Activated CD8-positive, alpha-beta T cell treated with anti-CD3 and anti-CD28 coated beads for 36 hours (primary cell): ENCODE measurements at places on chromosomes 3 and 15. TPM values are rescaled to one million over a fixed set of nuclear protein-coding genes. Genes with fewer than 3 reads are reported as not detected.

- DNase-seq, result no peak
Observed at GRCh38 chr3:187610981-187611511, 59.1 kb downstream of the SST start.

GRCh38 chr3:160564258-160564911 lies 986 bp downstream of the KPNA4 start:
- peak; percentile 10 for DNase-seq

- DNase-seq, result no peak
Observed at GRCh38 chr15:23645371-23646164, 2.1 kb downstream of the MAGEL2 start.

DNA sequence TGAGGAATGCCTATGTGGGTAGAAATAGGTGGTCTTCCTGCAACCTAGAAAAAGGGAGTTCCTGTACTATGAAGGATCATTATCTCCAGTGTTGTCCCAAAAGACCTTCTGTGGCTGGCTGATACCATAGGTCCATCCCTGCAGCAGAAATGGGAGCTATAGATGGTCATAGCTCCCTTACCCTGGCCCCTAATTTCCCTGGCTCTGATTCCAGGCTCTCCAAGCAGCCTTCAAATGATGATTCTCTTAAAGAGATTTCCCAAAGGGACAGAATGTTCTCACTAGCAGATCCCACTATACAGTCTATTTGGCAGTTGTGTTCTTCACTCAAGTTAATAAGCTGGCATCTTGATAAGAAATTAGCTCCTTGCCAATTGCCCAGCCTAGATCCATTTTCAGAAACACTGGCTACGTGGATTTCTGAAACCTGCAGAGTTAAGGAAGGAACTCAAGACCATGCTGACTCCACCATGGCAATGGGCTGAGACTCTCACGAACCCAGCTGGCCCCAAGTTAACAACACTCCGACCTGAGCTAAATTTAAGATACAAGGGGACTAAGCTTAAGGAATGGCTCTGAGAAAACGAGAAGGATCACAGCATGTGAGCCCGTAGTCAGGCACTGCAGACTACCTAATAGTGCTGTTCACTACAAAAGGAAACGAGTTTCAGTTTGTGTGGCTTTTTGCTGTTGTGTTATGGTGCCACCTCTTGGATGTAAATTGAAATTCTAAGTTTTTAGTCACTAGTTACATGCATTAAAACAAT lies 11.4 kb downstream of the C15orf40 start:
- DNase-seq, result peak; percentile 38

The GREM1 gene
- not detected for total RNA-seq

- DNase-seq, result no peak
Observed at GRCh38 chr3:125647318-125648014, 52.2 kb upstream of the OSBPL11 start.

GRCh38 chr3:172513488-172513887 lies 9.7 kb downstream of the TNFSF10 start:
- no peak for DNase-seq

DNA sequence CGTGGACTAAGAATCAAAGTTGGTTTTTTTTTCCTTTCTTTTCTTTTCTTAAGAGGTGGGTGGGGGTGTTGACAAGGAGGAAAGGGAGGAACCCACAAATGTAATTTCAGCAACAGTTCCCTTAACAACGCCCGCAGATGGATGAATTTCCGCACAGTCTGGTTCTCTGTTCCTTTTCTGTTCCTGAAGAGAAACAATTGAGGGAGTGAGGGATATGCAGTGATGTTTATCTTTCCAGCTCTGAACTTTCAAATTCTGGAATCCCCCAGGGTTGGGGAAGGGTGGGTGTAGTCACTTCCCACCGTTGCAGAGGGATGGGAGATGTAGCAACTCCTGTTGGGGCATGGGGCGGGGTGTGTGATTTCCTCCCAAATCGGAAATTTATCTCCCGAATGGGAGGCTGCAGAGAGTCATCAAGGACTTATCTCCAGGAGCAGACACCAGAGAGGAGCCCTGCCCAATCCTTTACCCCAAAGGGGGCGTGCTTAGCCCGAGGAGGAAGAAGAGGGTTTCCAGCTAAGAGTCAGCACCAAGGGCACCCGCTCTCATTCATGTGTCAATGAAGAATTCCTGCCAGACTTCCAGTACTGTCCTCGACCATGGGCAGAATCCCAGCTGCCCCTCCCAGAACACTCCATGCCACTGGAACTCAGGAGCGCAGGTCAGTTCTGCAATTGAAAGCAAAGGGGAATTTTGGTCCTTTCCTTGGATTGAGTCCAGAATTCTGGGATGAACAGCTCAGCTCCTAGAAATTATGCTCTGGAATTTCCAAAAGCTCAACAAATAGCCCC lies 35.0 kb upstream of the CFAP161 start:
- no peak for DNase-seq

- DNase-seq, result no peak
Observed at GRCh38 chr15:36156879-36157427, 422.5 kb upstream of the CDIN1 start.

DNA sequence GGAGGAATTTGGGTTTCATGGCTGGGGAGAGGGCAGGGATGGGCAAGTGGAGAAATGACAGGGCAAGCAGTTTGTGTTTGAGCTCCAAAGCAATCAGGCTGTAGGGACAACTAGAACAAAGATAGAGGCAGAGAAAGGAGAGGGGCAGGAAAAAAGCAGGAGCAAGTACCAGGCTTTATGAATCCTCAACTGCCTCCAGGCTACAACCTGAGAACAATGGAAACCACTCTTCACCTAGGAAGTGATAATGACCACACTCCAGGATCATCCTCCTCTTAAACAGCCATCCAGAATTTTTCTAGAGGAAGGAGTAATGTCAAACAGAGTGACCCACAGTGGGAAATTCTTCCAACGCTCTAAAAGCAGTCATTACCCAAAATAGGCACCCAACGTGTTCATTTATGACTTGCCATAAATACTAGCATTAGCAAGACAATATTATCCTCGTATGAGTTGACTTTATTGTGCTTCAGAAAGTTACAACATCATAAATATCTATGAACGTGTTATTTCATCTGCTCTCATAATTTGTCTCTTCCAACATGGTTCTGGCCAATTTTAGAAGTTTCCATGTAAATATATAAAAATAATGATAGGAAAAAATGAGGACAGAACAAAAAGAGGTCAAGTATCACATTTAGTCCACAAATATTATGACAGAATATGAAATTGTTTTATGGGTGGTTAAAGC lies 50.5 kb downstream of the TNFAIP8L3 start:
- DNase-seq, result no peak
